CD8-positive, alpha-beta memory T cell (primary cell): ENCODE measurements at places on chromosomes 11 and 22.
A peak's percentile ranks its signal among the peaks of the same experiment; 100 is the strongest.

DNA sequence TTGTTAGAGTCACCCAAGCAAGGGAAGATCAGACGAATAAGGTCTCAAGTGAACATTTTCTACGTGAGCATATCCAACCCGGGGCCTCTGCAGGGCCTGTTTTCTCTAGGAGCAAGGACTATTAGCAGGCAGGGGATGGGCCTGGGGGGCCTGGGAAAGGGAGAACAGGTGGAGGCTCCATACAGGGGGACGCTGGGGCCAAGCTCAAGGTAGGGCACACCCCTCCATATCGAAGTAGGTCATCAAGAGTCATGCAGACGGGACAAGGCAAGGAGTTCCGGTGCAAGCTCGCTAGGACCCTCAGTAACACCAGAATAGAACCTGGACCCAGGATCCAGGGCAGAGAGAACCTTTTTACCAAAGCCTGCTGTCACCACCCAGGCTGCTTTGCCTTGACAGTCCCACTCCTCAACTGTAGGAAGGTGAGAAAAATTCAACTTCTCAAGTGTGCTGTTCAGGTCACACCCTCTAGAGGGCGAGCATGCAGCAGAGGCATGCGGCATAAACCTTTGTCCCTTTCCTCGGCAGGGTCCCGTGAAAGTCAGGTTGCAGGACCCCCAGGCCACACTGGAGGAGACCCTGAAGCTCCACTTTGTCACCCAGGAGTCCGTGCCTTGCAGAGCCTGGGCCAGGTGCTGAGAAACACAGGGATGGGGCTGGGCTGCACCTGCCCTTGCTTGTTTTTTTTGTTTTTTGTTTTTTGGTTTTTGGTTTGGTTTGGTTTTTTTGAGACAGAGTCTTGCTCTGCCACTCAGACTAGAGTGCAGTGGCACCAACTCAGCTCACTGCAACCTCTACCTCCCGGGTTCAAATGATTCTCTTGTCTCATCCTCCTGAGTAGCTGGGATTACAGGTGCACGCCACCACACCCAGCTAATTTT lies 8.6 kb upstream of the APOBEC3B start:
- DNase-seq = peak; percentile 15

DNA sequence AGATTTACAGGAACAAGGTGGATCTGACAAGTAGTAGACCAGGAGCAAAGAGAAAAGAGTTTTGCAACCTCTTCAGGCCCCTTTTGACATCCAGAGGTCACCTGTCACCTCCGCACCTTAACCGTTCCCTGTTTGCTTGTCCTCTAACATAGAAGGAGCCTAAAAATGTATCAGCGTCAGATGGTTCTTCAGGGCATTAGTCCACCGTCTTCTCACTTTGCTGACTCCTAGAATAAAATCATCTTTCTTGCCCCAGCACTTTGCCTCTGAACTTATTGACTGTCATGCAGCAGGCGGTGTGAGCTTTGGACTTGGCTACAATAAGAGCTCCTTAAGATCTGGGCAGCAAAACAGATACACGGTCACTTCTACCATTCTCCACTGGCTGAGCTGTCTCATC lies 339.7 kb upstream of the B3GAT1 start:
- no peak for DNase-seq

DNA sequence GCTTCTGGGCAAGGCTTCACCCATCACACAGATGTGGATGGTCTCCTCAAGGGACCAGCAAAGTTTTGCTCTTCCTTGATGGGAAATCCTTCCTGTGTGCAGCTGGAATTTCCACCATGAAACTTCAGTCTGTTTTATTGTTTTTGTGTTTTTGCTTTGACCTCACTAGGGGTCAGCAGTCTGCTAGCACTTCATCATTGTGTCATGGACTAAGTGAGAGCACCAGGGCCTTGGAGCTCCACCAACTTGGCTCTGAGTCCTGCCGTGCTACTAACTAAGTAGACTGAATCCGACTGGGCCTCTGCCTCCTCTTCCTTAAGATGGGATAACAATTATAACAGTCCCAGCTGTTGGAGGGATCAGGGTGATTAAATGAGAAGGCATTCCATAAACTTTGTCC lies 305.8 kb upstream of the NCAM1 start:
- no peak for DNase-seq

DNA sequence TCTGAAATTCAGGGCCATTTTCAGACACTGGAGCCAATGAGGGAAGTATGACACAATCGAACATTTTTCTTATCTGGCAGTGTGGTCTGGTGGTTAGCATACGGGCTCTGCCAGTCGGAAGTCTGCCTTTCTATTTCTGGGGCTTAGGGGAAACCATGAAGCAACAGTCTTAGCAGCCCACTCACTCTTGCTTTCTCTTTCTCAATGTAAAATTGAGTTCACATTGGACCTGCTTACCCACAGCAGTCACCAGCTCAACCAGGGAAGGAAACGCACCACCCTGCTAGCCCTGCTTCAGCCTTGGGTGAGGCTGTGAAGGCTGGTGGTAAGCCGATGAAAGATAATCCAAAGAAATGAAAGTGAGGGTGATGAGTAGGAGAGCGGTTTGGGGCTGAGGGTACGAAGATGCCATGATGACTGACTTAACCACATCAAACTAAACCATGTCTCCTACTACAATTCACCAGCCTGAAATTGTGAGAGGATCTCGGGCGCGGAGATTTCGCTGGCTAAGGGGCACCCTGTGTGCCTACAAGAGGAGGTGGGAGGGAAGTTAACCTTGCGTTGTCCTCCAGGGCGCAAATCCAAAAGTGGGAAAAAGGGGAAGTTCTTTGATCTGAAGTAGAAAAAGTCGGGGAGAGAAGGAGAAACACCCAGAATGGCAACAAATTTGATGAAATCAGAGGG lies 2.0 kb upstream of the LMO2 start:
- DNase-seq = peak; percentile 74

- no peak for DNase-seq
Measured at GRCh38 chr22:24066865-24067264, 55.8 kb downstream of the CABIN1 start.

- DNase-seq = no peak
Measured at GRCh38 chr11:63914896-63915691, 1.9 kb downstream of the RCOR2 start.

DNA sequence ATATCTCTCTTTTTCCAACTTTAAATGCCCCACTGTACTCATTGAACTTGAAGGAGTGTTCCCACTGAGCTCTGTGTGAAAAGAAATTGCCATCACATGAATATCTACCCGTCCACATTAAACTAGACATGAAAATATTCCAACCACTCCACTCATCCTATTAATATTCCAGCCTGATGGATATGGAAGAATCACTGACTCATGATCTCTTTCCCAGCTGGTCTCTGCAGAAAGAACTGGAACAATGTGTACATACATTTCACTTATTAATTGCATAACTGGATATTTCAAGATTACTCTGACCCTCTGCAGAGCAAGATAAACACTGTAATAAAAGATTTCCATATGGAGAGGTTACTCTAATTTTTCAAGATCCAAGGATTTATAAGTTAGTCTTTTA lies 711.1 kb upstream of the LRRC4C start:
- no peak for DNase-seq

DNA sequence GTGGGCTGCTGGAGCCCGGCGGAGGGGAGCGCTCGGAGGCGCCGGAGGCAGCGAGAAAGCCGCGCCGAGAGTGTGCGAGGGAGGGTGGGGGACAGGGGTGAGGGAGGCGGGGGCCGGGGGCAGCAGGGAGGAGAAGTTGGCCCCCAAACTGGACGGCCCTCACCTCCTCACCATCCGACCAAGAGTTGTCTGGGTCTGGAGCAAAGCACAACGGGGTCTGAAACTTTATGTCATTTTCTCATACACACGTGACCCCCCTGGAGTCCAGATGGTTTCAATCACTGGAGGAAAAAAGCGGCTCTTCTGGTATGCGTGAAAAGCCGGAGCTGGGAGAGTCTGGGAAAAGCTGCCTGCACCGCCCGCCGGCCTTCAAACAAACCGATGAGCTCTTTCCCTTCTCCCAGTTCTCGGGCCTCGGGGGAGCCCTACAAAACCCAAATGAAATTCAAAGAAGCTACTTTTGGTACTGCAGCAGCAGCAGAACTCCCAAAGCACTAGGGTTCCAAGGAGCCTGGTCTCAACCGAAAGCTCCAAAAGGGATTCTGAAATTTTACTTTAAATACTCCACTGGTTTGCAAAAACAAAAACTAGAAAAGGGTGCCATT lies 39.7 kb upstream of the AKIP1 start:
- DNase-seq = no peak

- no peak for DNase-seq
Measured at GRCh38 chr11:59801981-59802638, 8.5 kb downstream of the MRPL16 start.

GRCh38 chr11:69215216-69215615 lies 59.5 kb downstream of the SMIM38 start:
- no peak for DNase-seq

GRCh38 chr11:37223962-37224361 lies 625.9 kb upstream of the RAG2 start:
- no peak for DNase-seq

DNA sequence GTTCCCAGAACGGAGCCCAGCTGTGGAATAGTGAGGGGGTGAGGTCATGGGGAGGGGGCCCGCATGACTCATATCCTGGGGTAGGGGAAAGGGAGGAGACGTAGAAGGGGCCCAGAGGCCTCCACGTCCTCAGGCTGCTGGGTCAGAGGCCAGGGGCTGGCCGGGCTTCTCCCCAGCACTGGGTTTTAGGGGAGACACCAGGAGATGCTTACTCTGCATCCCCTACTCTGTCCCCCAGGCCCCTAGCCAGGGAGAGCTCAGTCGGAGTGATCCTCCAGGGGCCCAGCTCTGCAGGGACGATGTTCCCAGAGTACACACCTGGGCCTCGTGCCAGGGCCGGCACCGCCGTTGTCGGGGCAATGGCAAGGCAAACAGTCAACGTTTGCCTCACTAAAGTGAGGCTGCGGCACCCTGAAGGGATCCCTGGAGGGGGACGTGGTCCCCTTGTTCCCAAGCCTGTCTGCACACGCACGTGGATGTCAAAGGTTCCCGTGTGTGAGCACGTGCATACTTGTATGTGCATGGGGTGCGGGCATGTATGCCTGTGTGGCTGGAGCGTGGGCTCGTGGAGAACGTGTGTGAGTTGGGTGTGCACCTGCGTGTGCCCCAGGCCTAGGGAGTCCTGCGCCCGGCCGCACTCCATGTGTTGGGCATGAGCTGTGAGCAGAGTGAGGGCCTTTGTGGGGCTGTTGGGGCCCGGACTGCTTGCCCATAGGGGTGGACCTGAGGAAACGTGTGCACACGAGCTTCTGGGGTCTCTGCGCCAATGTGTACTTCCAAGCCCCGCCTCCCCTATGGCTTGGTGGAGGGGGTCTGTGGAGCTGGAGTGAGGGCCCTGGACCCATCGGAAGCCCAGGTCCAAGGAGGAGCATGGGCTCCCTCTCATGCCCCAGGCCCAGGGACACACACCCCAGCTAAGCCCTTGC lies 14.2 kb downstream of the PRR33 start:
- DNase-seq = no peak
